Activated CD4-positive, CD25-positive, alpha-beta regulatory T cell (primary cell): ENCODE measurements at places on chromosomes 12 and 14.

GRCh38 chr12:50087995-50088394, 2.9 kb downstream of the SMARCD1 start:
- DNase-seq = no peak

GRCh38 chr14:98808494-98809407, 463.2 kb downstream of the BCL11B start:
- no peak for DNase-seq

DNA sequence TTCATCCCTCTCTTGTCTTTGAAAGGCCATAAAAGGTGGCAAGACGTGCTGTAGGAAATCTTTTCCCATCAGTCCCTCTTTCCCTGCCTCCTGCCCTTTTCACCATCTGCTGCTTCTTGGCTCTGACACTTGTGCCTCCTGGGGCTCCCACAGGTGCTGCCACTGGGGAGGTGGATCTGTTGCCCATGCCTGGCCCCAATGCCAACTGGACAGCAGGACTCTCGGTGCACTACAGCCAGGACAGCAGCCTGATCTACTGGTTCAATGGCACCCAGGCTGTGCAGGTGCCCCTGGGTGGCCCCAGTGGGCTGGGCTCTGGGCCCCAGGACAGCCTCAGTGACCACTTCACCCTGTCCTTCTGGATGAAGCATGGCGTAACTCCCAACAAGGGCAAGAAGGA, 6.5 kb downstream of the CLSTN3 start:
- DNase-seq = no peak

GRCh38 chr12:126418400-126418799, 1353.2 kb downstream of the AACS start:
- no peak for DNase-seq

- DNase-seq = no peak
These were observed 381.4 kb downstream of the TMEM117 start for GRCh38 chr12:44217146-44217883.

GRCh38 chr12:47987411-47988072, 16.7 kb downstream of the COL2A1 start:
- DNase-seq = no peak

- DNase-seq = no peak
These were observed 90.8 kb downstream of the BCL11B start for GRCh38 chr14:99181241-99181640.

DNA sequence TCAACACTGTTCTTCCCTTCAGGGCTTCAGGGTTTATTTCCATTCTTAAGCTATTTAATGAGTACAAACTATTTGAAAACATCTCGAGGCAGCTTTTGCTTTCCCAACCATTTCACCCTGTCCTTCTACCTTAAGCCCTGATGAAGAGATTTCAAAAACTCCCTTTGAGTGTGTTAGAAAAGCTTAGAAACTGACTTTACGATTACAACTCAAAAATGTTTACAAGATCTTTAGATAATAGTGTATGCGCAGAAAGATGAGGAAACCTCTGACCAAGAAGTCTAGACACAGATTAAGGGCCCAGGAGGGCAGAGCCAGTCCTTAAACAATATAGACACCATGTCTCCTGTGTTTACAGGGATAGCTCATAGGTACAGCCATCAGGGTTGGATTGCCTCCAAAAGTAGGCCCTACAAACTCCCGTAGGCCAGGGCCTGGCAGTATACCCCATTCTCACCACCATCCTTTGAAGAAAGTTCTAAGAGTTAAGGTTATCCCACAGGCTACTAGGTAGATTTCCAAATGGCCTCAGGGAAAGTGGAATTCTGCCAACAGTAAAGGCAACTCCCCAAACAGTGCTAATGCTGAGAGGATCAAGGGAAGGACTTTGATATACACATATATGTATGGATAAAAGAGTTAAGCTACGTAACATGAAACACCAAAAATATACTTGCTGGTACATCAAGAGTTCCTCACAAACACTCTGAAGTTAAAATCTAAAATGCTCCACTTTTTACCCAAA, 11.4 kb upstream of the SOS2 start:
- no peak for DNase-seq

- no peak for DNase-seq
These were observed 11.8 kb upstream of the ATF1 start for GRCh38 chr12:50751948-50752721.

- no peak for DNase-seq
These were observed 186.4 kb upstream of the PRMT8 start for GRCh38 chr12:3304436-3305165.

DNA sequence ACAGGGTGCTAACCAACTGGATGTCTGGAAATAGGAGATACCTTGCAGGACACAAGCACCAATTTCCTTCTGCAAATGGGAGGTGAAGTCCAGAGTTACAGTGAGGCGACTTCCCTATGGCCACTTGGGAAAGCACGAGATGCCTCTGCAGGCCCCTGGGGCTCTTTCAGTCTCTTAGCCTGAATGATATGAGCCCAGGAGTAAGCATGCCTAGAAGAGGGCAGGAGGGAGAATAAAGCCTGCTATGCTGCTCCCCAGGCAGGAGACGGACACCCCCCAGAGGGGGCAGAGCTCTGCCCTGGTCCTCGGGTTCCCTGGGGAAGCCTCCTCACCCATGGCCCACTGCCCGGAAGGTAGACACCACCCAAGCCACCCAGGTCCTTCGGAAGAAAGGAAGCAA, 105.1 kb downstream of the GCH1 start:
- DNase-seq = no peak

DNA sequence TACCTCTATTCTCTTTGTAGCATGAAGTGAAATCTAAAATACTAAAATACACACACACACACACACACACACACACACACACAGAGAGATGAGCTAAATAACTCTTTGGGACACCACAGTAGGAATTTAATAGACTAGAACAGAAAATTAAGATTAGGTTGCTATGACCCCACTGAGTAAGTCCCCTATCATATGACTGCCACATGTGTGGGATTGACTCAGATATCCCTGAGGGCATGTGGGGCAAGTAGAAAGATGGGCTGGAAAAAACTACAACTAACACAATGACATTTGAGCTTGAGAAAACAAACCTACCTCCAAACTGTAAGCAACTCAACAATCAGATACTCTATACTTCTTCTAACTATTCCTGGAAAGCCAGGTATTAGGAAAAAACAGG, 27.0 kb downstream of the SLC25A21 start:
- DNase-seq = no peak

DNA sequence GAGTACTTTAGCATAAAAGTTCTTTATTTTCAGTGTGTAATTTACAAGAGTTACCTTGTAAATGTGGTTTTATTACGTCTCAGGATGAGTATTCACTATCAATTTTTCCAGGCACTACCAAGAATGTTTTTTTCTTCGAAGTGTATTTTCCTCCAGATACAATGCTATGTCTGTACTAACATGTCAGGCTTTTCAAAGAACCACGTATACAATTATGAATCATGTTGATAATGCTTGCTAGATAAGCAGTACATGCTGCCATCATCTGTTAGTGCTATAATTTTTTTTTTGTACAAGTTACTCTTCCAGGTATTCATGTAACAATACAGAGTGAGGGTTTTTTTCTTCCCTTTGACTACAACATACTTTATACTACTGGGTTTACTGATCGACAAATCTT, 5.6 kb upstream of the KANSL2 start:
- no peak for DNase-seq

DNA sequence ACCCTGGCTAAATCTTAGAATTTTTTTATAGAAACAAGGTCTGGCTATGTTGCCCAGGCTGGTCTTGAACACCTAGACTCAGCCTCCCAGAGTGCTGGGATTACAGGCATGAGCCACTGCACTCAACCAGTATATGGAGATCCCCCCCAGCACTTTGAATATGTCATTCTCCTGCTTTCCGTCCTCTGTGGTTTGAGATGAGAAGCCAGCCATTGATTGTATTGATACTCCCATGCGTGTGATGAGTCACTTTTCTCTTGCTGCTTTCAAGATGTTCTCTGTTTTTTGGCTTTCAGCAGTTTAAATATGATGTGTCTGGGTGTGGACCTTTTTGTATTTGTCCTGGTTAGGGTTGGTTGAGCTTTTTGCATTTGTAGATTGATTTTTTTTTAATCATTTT, 75.2 kb upstream of the DNM1L start:
- no peak for DNase-seq

DNA sequence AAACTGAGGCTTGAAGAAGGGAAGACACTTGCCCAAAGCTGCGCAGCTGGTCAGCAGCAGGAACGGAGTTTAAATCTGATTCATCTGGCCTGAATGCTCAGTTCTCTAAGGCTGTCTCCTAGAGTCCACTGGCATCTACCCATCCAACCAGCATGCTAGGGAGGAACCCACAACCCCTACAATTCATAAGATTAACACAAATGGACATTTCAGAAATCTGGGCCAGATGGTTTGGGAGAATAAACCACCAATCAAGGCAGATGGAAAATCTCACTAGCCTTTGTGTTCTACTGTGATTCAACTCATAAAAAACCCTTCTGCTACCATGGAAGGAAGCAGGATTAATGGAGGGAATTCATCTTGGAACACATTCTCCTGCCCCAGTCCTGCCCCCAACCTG, 67.8 kb downstream of the WSCD2 start:
- no peak for DNase-seq

DNA sequence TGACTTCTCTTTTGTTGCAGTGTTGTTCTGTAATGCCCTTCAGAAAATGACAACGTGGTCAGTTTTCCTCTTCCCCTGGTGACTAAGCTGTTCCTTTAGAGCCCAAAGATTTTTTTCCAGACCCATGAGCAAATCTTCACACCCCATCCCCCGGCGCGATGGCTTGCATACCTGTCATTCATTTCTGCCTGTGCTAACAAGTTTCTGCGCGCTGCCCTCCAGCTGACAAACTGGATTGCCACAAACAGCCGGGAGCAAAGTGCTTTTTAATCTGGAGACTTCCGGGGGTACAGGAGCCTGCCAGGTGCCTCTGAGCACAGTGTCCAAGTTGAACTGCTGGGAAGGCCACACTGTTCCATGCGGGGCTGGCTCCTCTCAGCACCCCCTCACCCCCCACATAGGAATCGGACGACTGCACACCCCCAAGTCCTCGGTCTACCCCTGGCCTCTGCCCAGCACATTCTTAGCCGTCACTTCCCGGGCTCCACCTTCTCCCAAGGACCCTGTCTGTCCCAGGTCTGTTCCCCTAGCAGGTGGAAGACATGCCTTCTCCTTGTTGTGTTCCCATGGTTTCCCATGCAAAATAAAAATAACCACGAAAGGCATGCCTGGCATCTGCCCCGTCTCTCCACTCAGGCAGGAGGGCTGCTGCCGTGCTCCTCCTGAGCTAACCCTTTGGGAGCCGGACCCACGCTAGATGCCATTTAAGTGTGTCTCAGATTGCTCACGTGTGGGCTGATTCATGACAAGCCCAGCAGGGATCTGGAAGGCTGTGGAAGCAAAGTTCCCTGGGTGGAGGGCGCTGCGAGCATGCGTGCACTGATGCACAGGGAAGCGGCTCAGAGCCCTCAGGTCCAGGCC, 14.1 kb downstream of the RILPL1 start:
- no peak for DNase-seq

DNA sequence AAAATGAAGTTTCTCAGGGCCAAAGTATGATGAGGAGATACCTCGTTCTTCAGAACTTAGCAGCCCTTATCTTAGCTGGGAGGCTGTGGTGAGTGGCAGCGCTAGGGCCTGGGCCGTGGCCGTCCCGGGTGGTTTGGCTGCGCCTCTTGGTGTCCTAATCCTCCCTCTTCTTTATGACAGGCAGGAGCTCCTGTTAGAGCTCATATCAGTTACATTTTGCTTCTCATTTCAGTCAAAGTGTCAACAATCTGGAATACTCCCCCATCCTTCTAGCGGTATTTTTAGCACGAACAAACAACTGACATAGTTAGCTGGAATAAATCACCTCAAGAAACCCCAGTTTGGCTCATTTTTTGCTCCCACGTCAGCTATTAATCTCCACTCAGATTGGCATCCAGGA, 188.8 kb downstream of the TTC7B start:
- DNase-seq = no peak

DNA sequence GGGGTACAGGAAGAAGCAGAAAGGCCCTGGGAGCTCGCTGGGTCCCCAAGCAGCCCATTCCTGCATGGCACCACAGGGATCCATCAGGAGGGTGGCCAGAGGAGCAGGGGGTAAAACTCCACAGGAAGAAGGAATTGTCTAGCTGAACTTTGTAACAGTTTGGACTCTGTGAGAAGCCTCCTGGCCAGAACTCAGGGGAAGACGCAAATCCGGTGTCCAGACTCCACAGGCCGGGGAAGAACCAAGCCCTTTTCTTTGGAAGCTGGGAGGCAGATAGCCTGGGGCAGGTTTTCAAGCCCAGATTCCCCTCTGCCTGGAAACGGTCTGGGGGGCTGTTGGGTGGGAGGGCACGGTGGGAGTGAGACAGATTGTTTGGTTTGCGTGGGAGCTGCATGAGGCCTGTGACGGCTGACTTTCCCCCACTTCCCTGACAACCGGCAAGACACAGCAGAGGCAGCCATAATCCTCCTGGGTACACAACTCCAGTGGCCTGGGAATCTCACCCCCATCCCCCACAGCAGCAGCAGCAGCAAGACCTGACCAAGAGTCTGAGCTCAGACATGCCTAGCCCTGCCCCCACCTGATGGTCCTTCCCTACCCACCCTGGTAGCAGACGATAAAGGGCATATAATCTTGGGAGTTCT, 16.7 kb downstream of the GPHB5 start:
- DNase-seq = no peak

GRCh38 chr14:104588066-104588857, 8.7 kb downstream of the C14orf180 start:
- DNase-seq = no peak

DNA sequence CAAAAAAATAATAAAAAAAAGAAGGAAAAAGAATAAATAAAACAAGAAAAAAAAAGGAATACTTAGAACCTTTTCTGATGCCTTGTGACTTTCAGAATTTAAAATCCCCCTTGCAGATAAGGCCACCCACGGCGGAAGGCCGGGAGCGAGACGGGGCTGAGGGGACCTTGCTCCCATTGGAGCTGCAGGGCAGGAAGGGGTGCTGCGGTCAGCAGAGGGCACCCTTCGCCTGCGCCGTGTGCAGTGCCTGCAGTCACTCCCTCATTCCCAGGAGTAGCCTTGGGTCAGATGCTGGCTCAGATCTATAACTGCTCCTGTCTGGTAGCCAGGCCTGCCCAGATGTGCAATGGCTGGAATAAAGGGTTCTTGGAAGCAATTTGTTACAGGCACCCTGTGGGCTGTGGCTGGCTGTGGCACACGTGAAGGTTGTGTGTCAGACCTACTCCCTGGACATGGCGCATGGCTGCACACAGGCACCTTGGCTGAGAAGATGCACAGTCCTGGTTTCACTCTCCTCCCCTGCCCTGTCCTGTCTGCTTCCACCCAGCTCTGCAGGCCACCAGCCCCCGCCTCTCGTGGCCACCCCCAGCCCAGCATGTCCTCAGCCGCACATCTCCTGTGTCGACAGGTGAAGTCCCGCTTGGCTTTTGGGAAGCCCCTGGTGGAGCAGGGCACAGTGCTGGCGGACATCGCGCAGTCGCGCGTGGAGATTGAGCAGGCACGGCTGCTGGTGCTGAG, 13.4 kb upstream of the ALDH2 start:
- no peak for DNase-seq

GRCh38 chr12:17503742-17504141, 586.3 kb downstream of the RERGL start:
- no peak for DNase-seq
